ENCODE measurements at places on chromosomes 11 and 22. TPM values are rescaled to one million over a fixed set of nuclear protein-coding genes. Genes with fewer than 3 reads are reported as not detected.

DNA sequence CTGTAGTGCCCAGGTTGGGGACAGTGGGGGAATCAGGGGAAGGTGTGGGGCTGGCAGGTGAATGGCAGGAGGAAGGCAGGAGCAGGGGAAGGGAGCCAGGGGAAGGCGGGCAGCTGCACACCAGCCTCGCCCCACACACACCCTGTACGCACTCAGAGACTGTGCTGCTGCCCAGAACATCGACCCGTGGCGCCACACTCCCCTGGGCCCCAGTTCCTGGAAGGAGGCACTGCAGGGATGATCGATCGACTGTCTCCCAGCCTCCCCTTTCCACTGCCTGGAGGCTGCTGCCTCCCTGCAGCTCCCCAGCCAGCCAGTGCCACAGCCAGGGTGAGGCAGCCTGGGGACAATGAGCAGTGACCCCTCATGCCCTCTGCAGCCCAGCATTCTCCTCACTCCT, 19.2 kb downstream of the PDE2A start:
- DNase-seq, result no peak

Gene HEPN1
- polyA plus RNA-seq, result not detected

Gene GATD1
- 7.2 TPM for polyA plus RNA-seq

GRCh38 chr11:87022254-87022653, 15.5 kb upstream of the TMEM135 start:
- no peak for DNase-seq

Gene RASGRP2
- 168 TPM for polyA plus RNA-seq

- DNase-seq, result no peak
These were observed 3.1 kb upstream of the PANX3 start for GRCh38 chr11:124608147-124608546.
